Stimulated activated CD8-positive, alpha-beta memory T cell treated with anti-CD3 and anti-CD28 coated beads, Interleukin-7, amount 100 ng/mL, for 1 hour (primary cell): ENCODE measurements at places on chromosomes 1 and 21.

DNA sequence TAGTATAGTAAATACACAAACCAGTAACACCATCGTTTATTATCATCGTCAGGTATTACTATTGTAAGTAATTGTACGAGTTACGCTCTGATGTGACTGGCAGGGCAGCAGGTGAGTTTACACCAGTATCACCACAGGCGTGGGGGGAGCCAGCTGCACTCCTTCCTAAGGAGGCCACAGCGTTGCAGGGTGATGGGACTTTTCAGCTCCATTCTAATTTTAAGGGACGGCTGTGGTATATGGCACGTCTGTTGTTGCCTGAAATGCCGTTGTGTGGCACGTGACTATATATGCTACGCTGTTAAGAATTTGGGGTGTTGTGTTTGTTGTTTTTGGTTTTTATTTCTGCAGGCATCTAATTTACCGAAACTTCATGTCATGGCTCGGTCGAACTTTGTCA, 164.8 kb upstream of the COL6A1 start:
- DNase-seq = no peak

GRCh38 chr1:231940701-231941100, 314.1 kb downstream of the DISC1 start:
- no peak for DNase-seq

- DNase-seq = no peak
These were observed 32.7 kb upstream of the KHDRBS1 start for GRCh38 chr1:31980835-31981455.

- no peak for DNase-seq
These were observed 362.2 kb downstream of the SRGAP2C start for GRCh38 chr1:121546830-121547591.

GRCh38 chr1:3444736-3445135, 9.7 kb upstream of the ARHGEF16 start:
- no peak for DNase-seq

- no peak for DNase-seq
These were observed 40.0 kb upstream of the DHCR24 start for GRCh38 chr1:54926970-54927369.

DNA sequence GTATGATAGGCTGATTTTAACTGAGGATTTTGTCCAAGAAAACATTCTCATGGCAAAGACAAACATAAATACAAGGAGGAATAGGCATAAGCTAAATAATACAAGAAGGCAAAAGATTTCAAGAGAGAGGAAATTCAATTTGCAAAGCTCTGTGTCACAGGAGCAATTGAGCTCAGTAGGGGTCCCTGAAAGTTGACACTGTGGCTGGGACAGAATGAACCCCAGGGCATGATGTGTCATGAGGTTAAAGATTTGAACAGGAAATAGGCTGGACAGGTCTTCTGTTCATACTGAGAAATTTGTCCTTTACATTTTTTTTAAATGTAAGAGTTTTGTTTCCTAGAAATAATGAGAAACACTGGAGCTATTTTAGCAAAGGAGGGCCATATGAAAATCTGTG, 555.4 kb upstream of the NEGR1 start:
- no peak for DNase-seq

GRCh38 chr1:190243056-190243455, 234.6 kb downstream of the BRINP3 start:
- DNase-seq = no peak

GRCh38 chr1:74908797-74909196, 175.8 kb downstream of the TYW3 start:
- no peak for DNase-seq

- no peak for DNase-seq
These were observed 30.8 kb downstream of the IER5 start for GRCh38 chr1:181119093-181119989.

DNA sequence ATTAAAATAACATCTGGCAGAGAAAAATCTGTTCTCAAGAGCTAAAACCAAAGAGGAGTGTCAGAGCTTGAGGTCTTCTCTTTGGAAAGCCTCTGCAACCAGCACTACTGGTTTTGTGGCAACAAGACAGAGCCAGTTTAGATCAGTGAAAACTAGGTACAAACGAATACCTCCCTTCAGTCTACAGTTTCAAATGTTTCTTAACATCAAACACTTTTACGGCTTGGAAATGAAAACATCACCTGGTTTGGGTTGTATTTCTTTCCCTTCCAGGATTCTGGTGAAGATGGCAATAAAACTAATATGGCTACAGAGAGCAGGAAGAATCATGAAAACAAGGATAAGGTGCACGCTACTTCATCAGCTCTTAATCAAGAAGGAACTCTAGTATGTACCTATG, 339.4 kb upstream of the ESRRG start:
- DNase-seq = no peak

DNA sequence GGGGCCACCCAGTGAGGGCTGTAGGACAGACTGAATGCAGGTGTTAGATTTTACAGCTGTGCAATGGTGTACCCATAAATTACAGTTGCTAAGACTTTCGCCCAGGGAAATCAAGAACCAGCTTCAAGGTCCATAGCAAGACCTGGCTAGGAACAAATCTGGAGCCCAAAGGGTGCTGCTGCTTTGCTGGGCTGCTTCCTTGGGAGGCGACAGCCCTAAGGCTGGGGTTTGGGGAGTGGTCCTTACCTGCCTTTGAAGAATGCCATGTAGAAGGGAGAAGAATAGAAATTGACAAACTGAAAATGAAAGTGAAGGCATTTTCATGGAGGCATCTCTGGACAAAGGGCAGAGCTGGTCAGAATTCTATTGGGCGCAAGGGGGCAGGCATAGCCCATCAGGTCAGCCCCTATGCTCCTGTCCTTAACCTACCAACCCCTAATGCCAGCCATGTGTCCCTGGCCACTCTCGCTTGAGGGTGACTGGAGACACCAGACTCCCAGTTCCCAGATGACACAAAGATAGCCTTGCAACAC, 7.6 kb upstream of the ARHGEF19 start:
- no peak for DNase-seq

DNA sequence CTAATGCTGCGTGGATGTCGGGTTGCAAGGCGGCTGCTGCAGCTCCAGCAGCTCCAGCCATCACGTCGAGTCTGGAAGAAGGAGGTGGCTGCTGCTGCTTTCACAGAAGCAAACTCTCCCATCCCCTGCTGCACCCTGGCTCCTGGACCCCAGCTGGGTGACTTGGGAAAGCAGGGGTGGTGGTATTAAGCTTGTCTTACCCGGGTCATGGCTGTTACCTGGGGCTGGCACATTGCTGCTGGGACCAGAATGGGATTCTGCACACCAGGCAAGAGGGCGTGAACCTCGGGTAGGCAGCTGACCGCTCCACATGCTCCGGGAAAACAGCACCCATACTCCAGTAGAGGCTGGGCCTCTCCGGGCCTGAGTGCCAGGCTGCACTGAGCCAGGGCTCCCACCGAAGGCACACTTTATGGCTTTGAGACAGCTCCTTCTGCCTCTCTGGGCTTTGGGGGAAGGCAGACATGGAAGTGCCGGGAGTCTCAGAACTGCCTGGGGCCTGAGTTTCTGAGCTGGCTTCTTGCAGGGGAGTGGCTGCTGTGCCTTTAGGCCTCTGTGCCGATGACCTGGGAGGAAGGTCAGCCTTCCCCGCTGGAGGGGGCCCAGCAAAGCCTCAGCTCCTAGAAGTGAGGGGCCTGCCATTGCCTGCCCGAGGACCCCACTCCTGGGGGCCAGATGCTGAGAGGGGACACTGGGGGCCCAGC, 1.2 kb downstream of the SMIM1 start:
- no peak for DNase-seq

GRCh38 chr1:73604739-73605138, 593.2 kb downstream of the LRRIQ3 start:
- no peak for DNase-seq

DNA sequence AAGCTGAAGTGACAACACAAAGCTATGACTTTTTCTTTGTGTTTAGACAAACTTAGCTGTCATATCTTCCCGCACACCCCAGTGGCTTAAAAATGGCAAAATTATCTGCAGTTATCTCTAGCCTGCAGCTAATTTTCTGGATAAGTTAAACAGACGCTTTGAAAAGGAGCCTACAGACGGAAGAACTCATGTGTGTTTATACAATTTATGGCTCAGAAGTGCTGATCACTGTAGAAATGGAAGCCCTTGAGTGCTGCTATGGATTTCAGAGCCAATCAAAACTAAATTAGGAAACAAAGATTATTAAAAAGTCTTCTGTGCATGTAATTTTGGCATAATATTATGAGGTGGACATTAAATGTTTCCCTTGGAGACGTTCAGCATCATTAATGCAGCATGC, 11.6 kb downstream of the NTNG1 start:
- no peak for DNase-seq

- DNase-seq = no peak
These were observed 38.8 kb upstream of the SRSF10 start for GRCh38 chr1:24018611-24019580.

GRCh38 chr1:20198296-20198695, 12.0 kb upstream of the PLA2G2C start:
- no peak for DNase-seq

GRCh38 chr1:183993132-183993531, 44.4 kb downstream of the COLGALT2 start:
- no peak for DNase-seq

- DNase-seq = no peak
These were observed 426.6 kb downstream of the DUSP10 start for GRCh38 chr1:221315330-221315729.

- DNase-seq = no peak
These were observed 93.3 kb downstream of the SSBP3 start for GRCh38 chr1:54312796-54313316.

GRCh38 chr1:81562934-81563333, 237.8 kb upstream of the ADGRL2 start:
- DNase-seq = no peak

DNA sequence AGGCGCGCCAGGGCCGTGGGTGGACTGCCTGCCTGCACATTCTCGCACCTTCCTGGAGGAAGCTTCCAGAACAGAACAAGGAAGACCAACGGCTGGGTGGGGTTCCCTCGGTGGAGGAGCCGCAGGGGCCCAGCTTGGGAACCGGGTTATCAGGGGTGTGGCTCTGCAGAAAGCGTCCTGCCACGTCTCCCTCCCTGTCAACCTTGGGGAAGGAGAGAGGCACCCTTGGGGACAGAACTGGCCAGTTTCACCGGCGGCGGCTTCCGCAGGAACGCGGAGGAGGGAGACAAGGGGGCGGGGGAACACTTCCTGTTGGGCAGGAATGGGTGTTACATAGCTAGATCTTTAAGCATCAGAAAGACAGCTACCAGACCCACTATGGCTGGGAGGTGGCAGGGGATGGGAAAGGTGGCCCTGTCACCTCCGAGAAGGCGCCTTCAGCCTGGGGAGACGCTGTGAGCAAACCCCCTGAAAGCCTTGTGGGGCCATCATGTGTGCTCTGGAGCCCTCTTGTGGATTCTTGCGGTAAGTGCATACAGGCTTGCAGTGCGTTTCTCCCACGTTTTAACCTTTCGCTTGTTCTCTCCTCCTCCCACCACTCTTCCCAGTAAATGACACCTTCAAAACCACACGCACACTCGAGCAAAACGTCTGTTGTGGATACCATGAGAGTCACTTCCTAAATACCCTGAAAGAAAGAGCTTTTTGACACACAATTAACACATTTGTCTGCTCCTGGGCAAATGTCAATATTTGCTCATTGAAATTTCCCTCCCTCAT, 3.8 kb upstream of the PLEKHA6 start:
- DNase-seq = peak; percentile 38

DNA sequence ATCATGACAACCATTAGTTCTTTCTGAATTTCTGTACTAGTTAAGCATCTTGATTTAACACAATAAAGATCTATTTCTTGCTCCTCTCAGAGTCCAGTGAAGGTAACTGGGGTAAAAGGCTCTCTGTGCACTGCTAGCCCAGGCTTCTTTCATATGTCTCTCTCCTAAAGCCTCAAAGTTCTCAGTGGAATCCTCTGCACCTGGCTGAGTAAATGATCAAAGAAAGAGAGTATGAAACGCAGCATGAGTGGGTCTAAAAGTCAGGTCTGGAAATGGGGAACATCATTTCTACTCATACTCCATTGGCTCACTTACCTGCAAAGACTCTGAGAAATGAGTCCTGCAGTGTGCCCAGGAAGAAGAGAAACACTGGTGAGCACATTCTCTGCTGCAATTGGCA, 418.5 kb downstream of the PTPRC start:
- no peak for DNase-seq

- DNase-seq = no peak
These were observed 1.3 kb downstream of the ACOT11 start for GRCh38 chr1:54549181-54549924.

DNA sequence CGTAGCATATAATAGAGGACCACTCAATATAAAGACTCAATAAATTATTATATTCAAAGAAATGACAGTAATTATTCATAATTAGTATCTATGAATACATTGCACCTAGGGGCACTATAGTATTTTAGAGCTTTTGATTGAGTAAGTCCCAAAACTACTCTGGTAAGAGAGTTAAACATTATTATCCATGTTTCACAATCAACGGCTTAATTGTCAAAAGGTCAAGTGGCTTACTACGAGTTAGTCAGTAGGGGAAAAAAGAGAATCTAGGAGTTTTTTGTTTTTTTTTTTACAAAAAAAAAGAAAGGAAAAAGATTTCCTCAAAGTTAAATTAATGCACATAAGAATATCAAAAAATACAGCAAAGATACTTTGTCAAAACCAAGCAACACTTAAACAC, 20.4 kb upstream of the LAMC1 start:
- DNase-seq = no peak

GRCh38 chr1:204216880-204217647, 3.3 kb upstream of the GOLT1A start:
- DNase-seq = no peak

GRCh38 chr1:9755441-9755995, 68.2 kb downstream of the CLSTN1 start:
- no peak for DNase-seq

- no peak for DNase-seq
These were observed 185.9 kb downstream of the GREM2 start for GRCh38 chr1:240426051-240426450.

DNA sequence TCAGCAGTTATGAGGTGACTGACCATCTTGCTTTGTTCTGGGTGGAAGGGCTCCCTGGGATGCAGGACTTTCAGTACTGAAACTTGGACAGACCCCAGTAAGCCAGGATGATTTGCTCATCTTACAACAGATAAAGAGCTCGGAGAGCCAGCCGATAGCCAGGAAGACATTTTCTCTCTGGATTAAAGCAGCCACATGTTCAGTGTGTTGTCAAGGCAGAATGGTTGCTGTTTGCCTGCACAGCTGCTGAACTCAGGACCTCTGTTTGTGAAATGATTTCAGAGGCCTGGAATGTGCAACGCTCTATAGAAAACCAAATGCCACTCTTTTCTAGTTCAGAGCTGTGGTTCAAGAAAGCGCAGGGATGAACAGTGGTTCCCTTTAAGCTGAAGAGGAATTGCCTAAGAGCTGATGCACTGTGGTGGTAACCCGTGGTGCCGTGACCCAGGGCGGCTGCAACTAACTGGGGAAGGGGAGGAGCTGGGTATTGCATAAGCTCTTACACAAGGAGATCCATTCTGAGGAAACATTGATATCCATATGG, 40.7 kb downstream of the CASQ2 start:
- DNase-seq = no peak

DNA sequence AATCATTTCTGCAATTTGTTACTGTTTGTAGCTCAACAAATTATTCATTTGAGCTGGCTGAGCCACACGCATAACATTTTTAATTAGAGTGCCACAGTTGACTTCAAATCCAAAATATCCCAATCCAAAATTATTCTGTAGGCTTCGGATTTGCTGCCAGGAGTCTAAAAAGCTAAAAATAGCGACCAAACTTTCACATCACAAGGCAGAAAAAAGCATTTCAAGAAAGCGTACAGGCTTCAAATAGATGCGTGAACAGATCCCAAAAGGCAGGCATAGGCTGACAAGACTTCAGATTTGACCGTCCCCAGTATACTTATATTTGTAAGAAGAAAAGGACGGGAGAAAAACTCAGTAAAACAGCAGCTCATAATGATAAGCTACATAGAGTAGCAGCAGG, 24.3 kb upstream of the TIAM1 start:
- no peak for DNase-seq
